ENCODE measurements at places on chromosomes 6 and 20. TPM values are rescaled to one million over a fixed set of nuclear protein-coding genes. Genes with fewer than 3 reads are reported as not detected.

DNA sequence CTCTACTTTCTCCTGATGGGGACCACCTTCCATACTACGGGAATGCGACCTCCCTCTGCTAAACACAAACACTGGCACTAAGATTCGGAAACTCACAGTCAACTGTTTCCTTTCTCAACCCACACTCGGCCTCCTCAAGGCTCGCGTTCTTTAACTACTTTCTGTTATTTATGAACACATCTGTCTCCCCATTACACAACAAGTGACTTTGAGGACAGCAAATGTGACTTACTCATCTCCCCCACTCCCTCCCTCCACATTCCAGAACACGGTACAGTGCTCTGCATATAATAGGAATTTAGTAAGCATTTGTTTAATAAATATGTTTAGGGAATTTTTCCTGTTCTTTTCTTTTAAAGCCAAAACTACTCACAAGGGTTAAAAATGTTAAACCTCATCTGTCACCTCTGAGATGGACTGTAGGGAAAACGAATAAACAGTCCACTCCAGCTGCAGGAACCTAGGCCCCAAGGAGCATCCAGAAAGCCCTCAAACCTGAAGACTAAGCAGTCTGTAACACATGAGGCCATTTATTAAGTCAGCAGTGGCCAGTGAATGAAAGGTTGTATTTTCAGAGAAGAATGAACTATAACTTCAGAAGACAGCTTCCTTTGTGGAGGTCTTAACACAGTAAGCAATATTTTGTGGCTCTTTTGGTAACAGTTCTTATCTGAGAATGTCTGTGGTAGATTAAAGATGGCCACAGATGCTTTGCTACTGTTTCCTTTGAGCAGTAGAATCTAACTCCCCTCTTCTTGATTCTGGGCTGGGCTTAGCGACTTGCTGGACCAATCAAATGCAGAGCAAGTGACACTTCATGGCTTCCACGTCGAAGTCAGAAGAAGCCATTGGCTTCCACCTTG lies 209.6 kb upstream of the DTNBP1 start:
- no peak for DNase-seq

- DNase-seq, result no peak
Measured at GRCh38 chr6:150250826-150251225, 108.0 kb downstream of the PPP1R14C start.

DNA sequence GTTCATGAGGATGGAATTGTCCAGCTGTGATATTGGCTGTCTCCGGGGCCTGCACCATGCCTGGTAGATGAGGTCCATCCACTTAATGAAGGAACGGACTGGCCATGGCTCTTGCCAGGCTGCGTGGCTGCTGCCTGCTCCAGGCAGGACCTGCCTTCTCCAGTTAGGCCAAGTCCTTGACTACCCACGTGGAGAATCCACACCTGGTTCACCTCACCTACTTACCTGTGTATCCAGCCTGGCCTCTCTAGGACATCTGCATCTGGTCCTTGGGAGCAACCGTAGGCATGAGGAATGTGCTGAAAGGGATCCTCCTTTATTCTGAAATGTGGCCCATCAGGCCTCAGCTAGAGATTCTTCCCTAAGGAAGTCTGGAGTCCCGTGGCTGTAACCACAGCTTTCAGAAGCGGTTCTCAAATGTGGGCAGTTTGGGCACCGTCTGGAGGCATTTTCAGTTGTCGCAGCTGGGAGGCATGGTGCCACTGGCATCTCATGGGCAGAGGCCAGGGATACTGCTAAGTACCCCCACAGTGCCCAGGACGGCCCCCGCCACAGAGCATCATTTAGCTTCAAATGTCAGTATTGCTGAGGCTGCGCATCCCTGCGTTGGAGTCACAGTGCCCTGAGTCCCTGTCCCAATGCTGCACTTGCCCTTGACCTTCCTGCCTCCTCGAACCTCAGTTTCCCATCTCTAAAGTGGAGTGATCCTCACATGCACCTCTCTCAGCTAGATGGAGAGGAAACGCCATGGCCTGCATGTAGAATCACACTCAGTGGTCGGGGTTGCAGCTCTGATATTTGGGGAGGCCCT lies 67.5 kb downstream of the PHACTR3 start:
- no peak for DNase-seq

DNA sequence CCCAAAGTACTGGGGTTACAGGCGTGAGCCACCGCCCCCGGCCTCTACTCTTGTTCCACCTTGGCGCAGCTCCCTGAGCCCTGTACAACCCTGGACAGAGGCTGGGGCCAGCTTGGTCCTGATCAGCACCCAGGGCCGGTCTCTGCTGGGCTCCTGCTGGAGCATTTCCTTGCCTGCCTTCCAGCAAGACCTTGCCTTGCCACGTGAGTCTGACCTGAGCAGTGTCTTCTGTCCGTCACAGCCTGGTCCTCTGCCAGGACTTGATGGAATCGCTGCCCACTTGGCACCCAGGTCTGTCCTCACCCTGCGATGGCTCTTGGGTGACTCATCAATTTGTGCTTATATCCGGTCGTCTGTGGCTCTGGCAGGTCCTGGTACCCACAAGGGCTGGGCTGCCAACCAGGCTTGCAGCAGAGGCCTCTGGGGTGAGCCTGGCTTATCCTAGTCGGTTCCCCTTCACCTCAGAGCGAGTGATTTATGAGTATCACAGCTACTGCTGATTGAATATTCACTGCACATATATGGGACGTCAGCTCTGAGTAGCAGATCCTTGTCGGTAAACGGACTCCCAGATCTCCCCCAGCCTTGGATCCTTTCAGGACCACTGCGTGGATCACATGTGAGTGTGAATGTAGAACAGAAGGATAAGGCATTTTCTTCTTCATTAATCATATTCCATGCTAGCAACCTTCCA lies 10.1 kb upstream of the SULF2 start:
- no peak for DNase-seq

- DNase-seq, result no peak
Measured at GRCh38 chr6:19691465-19692167, 145.6 kb upstream of the ID4 start.

GRCh38 chr6:161169696-161170095 lies 104.2 kb downstream of the AGPAT4 start:
- DNase-seq, result no peak

- no peak for DNase-seq
Measured at GRCh38 chr20:58634521-58635278, 16.4 kb upstream of the STX16 start.

- no peak for DNase-seq
Measured at GRCh38 chr6:142386657-142387056, 84.8 kb downstream of the ADGRG6 start.

- DNase-seq, result no peak
Measured at GRCh38 chr6:103027271-103027931, 1633.9 kb downstream of the GRIK2 start.

DNA sequence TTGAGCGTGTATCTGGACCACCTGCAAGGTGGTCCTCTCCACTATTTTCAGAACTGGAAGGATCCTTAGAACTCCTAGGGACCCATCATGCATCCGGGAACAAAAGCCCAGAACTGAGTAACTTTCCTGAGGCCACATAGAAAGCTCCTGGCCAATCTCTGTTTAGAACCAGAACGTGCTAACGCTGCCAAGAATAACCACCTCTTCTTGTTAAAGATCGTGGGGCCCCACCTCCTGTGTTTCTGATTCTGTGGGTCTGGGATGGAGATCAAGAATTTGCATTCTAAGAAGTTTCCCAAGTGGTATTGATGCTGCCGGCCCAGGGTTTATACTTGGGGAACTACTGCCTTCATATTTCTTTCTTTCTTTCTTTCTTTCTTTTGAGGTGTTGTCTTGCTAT lies 13.3 kb downstream of the CD40 start:
- DNase-seq, result no peak

DNA sequence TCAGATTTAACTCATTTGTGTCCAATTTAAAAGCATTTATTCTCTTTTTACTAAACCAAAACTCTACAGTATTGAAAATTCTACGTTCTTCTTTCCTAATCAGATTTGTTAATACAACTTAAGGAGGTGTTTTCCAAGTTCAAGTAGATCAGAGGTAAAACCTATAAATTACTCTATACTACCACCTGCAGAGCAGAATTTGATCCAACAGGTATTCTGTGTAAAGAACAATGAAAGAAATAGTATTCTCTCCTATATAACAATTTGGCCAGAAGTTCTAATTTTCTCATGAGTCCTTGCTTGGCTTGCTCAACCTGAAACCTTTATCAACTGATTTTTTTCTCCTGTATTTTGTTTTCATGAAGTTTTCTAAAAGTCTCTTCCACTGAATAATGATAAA lies 28.5 kb upstream of the DST start:
- no peak for DNase-seq

DNA sequence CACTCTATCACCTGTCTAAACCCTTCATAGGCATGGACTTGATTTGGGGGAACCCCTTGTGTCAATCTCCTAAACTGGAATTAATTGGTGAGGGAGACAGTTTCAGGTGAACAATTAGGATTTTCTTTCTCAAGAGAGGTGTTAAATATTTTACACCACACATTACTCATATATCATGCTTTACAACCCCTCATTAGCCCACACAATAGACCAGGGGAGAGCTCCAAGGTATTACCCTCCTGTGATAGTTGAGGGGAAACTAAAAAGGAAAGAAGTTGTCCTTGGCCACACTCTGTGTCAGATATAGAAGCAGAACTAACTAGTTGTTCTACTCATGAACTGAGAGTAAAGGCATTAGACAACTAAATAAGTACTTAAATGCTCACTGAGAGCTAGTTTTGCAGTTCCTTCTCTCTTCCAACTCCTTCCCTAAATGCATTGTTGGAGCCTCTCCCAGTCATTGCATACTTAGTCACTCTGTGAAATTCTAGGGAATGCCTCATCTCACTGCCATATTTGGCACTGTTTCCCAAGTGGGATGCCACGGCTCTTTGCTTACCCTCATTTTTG lies 183.7 kb upstream of the CEP162 start:
- no peak for DNase-seq

DNA sequence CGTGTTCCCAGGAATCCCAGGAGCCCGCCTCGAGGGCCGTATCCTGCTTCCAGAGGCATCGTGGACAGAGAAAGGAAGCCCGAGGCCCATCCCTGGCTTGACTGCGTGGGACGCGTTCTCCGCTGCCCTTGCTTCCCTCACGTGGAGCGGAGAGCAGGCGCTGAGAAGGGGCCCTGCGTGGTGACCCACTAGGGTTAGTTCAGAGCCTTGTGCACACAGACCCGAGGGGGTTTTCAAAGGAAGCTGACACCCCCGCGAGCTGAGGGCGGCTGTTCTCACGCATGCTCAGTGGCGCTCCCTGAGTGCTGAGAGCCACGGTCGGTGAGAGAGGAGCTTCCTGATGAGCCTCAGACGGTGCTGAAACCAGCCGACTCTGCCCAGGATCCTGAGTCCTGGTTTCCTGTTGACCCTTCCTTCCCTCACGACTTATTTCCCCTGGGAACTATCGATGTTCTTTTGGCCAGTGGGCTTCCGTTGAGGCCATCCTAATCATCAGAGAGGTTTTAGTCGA lies 28.9 kb upstream of the CCR6 start:
- DNase-seq, result no peak

Gene LTV1
- 41.2 TPM for total RNA-seq

Gene PRPH2
- total RNA-seq, result not detected

Gene STXBP5
- 22.7 TPM for total RNA-seq

Gene PRIM2
- total RNA-seq, result 36.9 TPM

Gene MAN1A1
- 45.0 TPM for total RNA-seq

Gene TGIF2
- 50.6 TPM for total RNA-seq

Gene SNRNP48
- 17.7 TPM for total RNA-seq

Measured in activated T-helper 2 cell treated with anti-CD3 and anti-CD28 coated beads, Interferon-gamma antibody, Interleukin-2, Interleukin-4, amounts not matched to agents 10 μg/mL and 5 μg/mL and 100 μg/mL, durations not matched to agents 14 hours and 24 hours and 36 hours (primary cell).